ENCODE measurements at places on chromosomes 6 and 20.

DNA sequence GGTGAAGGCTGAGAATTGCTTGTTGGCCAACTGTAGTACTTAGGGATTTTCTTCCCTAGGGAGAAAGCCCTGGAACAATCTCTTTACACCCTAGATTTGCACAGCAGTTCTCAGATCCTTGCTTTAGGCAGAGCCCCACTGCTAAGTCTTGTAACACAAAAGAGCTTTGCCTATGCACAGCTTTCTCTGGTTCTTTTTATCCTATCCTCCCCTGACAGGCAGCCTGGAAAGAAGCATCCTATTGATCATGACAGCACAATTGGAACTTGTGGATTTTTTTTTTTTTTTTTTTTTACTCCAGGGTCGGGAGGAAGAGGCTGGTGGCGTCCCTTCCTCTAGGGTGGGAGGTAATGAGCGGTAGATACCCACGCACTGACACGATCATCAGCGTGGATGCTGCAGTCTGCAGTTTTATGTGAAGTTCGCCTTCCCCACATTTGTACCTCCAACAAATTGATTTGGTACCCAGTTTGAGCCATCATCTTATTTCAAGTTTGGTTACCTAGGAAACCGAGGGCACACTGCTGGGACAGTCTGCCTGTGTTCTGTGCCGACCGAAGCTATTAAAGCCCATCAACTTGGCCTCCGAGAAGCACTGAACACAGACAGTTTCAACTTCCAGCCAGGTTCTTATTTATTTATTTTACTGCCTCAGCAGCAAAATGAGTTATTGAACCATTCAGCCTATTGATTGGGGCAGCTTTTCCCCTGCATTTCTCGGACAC, 110.1 kb downstream of the NRN1 start:
- DNase-seq = no peak

DNA sequence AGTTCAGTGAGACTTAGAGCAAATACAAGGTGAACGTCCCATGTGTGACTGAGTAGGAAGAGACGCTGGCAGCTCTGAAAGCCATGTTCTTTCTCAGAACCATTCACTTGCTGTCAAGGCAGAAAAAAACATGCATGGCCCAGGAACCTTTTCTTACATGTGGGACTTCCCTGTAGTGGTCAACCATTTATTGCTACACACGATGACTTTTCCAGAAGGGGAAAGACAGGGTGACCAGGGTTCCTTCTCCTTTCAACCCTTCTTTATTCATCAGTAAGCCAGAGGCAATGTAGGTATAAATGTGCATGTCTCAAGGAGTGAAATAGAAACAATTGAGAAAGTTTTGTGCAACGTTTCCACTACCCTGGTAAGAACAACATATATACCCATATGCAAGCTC, 189.0 kb downstream of the NFATC2 start:
- DNase-seq = no peak

GRCh38 chr6:143765422-143766184, 77.5 kb upstream of the LTV1 start:
- no peak for DNase-seq

- DNase-seq = no peak
These were observed 3.2 kb downstream of the DEF6 start for GRCh38 chr6:35300848-35301247.

DNA sequence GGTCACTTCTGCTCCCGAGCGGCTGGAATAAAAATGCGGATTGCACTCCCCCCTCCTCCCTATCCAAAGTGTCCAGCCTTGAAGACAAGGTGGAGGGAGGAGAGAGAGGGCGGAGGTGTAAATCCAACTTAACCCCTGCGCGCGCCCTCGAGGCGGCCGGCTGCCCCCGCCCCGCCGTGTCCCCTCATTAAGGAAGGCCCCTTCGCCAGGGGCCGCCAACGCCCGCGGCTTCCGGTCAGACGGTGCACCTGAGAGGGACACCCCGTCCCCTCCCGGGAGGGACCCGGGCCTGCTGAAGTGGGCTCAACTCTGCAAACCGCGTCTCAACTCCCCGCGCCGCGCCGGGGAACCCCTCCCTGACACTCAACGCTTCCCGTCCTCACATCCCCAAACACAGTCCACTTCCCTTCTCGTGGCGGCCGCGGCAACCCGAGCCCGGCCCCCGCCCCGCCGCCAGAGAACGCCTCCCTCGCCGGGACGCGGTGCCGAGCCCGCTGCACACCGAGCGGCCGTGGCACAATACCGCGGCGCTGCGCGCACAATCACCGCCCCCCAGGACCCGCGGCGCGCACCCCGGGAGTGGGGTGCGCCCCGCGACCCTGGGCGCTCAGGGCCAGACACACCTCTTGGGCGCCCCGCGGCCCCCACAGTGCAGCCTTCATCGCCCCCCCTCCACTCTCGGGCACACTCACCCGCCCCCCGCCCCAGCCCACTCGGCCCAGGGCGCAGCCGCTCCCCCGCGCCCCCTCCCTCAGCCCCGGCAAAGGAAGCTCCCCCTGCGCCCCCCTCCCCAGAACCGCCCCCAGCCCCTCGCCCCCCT, 102.5 kb downstream of the NOL4L start:
- DNase-seq = no peak

- no peak for DNase-seq
These were observed 254.8 kb upstream of the STXBP5 start for GRCh38 chr6:146949425-146949824.

DNA sequence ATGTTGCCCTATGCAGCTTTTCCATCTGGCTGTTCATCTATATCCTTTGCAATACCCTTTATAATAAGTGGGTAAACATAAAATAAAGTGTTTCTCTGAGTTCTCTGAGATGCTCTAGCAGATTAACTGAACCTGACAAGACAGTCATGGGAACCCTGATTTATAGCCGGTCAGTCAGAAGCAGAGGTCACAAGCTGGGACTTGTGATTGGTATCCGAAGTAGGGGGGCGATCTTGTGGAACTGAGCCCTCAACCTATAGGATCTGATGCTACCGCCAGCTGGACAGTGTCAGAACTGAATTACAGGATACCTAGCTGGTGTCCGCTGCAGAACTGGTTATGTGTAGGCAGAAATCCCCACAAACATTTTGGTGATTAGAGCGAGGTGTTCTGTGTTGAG, 39.0 kb downstream of the SLC17A5 start:
- DNase-seq = no peak

DNA sequence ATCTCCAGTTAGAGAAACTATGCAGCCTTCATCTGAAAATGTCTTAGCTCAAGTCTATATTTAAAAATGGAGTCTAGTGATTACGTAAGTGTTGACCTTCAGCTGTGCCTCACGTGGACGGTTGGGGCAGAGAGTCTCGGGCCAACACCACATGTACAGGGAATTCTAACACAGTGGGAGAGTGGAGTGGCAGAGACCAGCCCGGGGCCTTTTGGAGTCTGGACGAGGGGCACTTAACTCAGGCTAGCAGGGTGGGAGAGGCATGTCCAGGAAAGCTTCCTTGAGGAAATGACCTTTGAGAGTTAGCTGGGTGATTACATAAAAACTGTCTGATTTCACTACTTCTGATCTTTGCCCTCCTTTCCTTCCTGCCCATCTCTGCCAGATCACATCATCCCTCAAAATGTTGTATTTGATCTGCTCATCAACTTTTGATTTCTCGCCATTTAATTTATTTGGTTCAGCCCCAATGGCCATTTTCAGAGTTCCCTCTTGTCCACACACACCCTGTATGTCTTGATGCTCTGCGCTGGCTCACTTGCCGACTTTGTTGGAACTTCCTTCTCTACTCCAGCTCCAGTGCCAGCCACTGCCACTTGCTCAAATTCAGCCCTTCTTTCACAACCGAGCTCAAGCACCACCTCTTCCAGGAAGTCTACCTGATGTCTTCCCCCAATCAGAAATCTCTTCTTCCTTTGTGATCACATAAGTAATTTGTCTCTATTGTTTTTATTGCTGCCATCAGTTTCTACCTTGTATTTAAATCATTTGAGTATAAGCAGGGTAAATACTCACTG, 2.6 kb downstream of the ARMC2 start:
- DNase-seq = no peak

GRCh38 chr20:438571-439469, 23.5 kb downstream of the TBC1D20 start:
- DNase-seq = no peak

GRCh38 chr6:47485491-47486135, 8.0 kb downstream of the CD2AP start:
- no peak for DNase-seq

DNA sequence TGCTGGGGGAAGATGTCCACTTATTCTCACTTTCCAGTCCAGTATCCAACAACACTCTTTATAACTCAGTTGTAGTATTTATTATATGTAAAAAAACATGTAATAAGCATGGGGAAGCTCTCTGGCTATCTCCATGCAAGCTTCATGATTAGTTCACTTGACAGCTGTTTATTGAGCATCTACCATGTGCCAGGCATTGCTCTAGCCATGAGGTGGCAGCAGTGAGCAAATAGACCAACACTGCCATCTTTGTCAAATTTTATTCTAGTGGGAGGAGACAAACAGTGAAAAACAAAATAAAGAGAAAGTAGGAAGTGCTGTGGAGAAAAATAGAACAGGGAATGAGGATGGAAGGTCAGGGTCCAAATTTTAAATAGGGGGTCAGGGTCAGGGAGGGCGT, 131.8 kb downstream of the CFAP61 start:
- DNase-seq = no peak

DNA sequence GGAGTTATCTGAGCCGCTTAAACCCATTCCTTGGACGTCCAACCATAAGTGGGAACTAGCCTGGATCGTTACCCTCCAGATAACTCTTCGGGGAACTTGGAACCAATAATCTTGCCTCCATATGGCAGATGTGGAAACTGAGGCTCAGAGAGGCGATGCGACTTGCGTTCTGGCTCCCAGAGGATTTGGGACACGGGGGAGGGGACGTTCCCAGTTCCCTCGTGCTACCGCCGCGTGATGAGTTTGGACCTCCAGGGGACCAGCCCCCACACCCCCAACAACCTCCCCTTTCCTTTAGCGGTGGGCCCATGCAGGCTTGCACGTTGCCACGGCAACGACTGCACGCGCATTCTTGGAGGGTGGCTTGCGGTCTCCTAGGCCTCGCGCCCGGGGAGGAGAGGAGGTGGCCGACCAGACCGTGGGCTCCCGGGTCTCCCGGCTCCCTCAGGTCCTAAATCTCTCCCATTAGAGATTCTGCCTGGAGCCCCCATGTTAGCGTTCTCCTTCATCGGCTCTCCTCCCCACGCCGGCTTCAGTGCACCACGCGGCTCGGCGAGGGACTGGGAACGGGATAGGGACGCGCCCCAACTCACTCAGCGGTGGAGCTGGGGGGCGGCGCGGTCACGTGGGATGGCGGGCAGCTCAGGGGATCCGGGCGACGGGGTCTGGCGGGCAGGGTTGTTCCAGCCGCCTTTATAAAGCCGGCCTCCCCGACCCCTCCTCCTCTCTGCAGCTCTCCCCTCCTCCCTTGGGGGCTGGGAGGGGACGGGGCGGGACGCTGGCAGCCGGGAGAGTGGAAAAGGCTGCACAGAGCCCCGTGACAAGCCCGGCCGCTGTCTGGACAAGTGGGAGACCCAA, at the start of gene PLTP:
PLTP (minus strand) TSS at position 670 of the 858 bp plus-strand sequence. CDS start 703 bp downstream, outside the sequence.
- DNase-seq = no peak

DNA sequence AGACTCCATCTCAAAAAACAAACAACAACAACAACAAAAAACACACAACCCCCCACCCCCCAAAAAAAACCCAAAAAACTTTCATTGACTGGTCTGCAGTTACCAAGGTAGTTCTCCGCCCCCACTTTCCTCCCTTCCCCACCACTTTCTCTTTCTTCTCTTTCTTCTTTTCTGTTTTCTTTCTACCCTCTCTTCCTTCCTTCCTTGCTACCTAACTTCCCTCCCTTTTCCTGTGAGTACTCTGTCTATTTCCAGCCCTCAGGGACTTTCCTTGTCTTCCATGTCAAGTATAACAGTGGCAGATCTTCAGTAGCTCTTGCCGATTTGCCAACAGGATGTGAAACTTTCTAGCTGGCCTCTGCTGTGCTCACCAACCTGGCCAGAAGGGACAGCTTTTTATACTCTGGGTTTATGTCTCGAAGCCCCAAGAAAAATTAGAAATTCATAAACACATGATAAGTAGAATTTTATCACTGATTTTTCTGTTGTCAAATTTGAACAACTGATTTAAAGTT, 399.5 kb downstream of the QKI start:
- no peak for DNase-seq

GRCh38 chr20:23679133-23680092, 9.4 kb downstream of the CST4 start:
- no peak for DNase-seq

- DNase-seq = no peak
These were observed 3.9 kb downstream of the SRC start for GRCh38 chr20:37349517-37350491.

- DNase-seq = no peak
These were observed 83.8 kb downstream of the RNASET2 start for GRCh38 chr6:166872531-166873009.

DNA sequence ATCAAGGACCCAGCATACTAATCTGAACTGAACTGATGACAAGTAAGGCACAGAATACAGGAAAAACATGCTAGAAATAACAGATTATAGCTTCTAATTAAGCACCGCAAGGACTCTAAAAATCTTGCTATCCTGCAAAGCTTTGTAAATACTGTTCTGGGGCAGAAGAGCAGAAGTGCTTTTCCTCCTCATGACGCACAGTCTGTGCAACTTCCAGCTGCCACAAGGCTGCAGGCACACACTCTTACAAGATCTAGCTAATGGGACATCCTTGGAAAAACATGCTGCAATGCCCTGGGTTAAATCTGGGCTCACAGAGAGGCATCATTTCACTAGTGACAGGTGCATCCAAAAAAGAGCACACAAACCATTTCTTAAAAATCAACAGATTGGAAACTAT, 188.6 kb downstream of the GJA10 start:
- DNase-seq = no peak

DNA sequence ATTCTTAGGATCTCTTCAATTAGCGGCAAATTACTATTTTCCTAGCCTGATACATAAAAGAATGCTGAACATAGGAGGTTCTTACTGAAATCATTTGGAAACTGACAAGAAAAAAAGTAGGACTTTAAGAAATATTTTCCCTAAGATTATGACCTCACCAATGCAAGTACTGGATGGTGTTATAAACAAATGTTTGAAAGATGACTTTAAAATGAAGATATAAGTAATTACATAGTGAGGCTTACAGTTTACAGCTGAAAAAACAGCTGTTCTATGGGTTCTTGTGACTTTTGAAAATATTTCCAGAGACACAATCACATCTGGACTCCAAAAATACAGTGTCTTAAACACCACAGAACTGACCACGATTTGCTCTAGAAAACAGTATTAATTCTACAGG, 64.9 kb downstream of the ADAT2 start:
- no peak for DNase-seq

- DNase-seq = no peak
These were observed 52.1 kb upstream of the BEND6 start for GRCh38 chr6:56902641-56903464.

- DNase-seq = peak; percentile 73
These were observed 69.8 kb upstream of the TINAG start for GRCh38 chr6:54238396-54238795.

- no peak for DNase-seq
These were observed 96.5 kb downstream of the HFE start for GRCh38 chr6:26183581-26184366.
